Amygdala (tissue), 56 donors: ENCODE measurements at places on chromosomes 16 and 17.

DNA sequence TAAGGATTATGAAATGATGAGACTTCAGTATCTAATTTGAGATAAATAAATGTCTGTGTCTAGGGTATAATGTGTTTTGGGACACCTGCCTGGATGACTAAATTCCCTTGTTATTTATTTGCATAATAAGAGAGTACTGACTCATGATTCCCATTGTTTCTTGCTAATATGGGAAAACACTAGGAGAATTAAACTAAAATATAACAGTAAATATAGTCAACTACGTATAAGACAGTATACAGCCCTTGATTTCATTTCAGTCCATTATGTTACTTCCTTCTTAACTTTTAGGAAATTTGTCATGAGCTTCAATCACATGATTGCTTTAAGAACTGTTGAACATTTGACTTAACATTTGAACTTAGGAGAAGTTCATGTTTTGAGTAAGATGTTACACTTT, 62.4 kb downstream of the VMP1 start:
- no peak for DNase-seq

- DNase-seq: no peak
Measured at GRCh38 chr17:42989726-42990652, 8.2 kb upstream of the RPL27 start.

GRCh38 chr17:66348584-66349165, 46.3 kb downstream of the PRKCA start:
- DNase-seq: no peak

DNA sequence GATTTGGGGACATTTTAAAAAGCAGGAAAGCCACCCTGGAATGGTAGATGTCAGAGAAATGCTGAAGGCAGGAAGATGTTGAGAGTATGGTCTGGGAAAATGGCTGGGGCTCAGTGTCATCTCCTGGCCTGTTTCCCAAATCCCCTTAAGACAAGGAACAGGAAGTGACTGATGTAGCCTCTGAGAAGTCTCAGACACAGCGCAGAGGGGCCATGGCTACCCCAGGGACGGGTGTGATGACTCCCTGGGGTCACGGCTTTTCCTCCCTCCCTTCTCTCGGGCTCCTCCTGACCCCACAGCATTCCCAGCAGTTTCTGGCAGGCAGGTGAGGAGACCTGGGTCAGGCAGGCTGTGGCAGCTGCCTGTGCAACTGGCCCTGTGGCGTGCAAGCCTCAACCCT, 45.4 kb downstream of the RAP1GAP2 start:
- DNase-seq: no peak

GRCh38 chr17:76382351-76382802, 2.0 kb upstream of the SPHK1 start:
- DNase-seq: no peak

- DNase-seq: no peak
Measured at GRCh38 chr17:10648381-10648780, 8.7 kb downstream of the MYH3 start.

- DNase-seq: no peak
Measured at GRCh38 chr16:62478903-62479458, 442.7 kb upstream of the CDH8 start.

GRCh38 chr17:49349541-49349940, 12.5 kb downstream of the ZNF652 start:
- DNase-seq: no peak

DNA sequence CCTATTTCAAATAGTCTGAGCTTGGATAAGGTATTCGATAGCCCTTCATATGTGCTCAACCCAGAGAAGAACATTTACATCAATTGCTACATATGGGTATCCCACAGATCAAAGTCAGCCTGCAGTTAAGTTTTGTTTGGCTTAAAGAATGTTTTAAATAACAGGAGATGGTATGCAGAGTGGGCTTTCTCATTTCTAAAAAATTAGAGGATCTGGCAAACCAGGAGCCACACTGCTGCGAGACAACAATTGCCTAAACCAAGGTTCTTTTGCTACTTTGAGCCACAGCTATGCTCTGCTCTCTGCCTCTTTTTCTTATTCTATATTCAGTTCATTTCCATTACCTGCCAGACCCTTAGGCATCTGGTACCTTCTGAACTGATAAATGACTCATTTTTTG, 30.2 kb upstream of the ARHGAP44 start:
- DNase-seq: no peak
